ENCODE measurements at places on chromosomes 2 and 18. TPM values are rescaled to one million over a fixed set of nuclear protein-coding genes. Genes with fewer than 3 reads are reported as not detected.

GRCh38 chr18:4369705-4370104, 85.4 kb downstream of the DLGAP1 start:
- DNase-seq = no peak

- no peak for DNase-seq
Measured at GRCh38 chr2:64226611-64227010, 82.4 kb upstream of the PELI1 start.

DNA sequence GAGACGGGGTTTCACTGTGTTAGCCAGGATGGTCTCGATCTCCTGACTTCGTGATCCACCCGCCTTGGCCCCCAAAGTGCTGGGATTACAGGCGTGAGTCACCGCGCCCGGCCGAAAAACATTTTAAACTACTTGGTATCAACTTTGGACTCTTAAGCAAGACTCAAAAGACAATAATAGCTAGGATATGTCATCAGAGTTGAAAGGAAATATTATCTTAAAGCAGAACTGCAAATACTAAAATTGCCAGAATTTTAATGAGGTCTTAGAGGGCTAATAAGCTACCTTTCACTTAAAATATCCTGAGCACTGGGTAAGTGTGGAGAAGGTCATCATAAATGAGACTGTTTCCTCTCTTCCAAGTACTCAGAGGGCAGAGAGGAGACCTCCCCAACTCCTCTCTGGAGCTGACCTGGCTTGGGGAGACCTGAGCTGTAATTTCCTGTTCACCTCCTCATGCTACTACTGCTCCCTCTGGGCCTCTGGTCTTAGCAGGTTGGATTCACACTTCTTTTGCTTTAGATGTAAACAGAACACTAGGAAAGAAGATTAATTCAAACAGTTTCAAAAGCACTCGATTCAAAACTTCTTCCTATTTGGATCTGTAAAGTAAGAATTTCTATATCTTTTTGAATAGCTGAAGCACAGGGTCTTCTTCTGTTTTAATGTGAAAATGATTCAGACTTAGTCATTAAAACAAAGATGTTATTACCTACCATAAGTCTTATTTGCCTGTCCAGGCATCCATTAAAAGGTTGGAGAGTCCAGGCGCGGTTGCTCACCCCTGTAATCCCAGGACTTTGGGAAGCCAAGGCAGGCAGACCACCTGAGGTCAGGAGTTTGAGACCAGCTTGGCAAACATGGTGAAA, 16.5 kb downstream of the CNRIP1 start:
- DNase-seq = no peak

DNA sequence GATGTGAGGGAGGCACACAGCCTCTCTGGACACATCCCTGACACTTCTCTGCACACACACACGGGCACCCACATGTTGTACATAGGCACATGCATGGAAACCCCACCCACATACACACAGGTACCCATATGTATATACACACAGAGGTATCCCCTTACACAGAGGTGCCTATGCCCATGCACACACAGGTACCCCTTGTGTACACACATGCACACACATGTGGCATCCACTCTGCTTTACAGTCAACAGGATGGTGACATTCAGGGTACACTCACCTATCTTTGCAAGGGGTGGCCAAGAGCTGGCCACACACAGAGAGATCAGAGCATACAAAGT, 59.5 kb downstream of the FAM168B start:
- DNase-seq = no peak

DNA sequence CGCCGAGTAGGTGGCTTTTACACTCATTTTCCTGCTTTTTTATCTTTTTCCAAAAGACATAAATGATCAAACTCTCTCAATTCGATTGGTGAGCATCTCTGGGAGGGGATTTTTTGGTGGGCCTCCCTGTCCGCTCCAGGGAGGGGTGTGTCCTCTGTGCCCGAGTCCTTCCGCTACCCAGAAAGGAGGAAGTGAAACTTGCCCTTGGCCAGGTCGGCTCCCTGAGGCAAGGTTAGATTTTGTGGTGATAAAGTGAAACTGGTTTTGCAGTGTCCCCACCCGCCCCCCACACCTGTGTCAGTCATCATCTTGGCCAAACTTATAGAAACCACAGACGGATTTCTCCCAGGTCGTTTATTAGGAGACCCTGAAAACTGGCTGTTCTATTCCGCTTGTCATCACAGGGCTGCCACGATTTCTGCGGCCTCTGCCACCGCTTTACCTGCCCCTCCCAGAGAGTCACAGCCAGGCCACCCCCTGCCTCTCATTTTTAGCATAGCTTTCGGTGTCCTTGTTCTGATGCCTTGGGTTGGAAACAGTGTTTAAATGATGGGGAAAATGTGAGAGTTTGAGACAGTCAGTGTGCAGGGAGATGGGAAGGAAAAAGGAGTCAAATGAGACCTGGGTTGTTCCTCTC, 93.6 kb downstream of the SH3BP4 start:
- peak; percentile 16 for DNase-seq

DNA sequence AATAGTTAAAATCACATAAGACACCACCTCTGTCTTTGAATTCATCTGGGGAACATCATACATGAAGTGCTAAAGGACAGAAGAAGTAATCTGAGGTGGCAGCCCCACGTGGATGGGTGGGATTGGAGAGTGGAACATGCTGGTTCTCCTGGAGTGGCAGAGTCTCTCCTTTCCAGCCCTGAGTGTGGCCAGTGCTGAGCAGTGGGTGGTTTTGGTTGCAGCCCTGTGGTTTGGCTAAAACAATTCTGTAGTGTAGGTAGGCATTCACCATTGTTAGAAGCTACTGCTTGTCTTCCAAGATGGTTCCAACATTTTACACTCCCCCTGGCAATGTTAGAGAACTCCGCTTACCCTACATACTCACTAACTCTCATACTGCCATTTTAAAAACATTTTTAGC, 396.4 kb upstream of the MEX3C start:
- no peak for DNase-seq

DNA sequence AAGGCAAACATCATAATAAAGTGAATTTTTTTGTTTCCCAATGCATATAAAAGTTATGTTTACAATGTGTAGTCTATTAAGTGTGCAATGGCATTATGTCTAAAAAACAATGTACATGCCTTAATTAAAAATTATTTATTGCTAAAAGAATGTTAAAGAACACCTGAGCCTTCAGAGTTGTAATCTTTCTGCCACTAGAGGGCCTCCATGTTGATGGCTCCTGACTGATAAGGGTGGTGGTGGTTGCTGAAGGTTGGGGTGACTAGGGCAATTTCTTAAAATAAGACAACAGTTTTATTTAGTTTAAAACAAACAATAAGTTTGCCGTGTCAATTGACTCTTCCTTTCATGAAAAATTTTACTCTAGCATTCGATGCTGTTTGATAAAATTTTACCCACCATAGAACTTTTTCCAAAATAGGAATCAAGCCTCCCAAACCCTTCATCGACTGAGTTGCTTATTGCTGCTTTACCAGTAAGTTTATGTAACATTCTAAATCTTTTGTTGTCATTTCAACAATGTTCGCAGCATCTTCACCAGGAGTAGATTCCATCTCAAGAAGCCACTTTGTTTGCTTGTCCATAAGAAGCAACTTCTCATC, 32.3 kb downstream of the MAP3K2 start:
- peak; percentile 37 for DNase-seq

GRCh38 chr2:85415980-85416650, 2.4 kb upstream of the SH2D6 start:
- no peak for DNase-seq

GRCh38 chr2:10370895-10371294, 68.2 kb downstream of the HPCAL1 start:
- no peak for DNase-seq

Gene CD8A
- 0.27 TPM for total RNA-seq

Gene AMER3
- under 0.01 TPM for total RNA-seq

Gene RGPD4
- not detected for total RNA-seq

Gene MEP1B
- not detected for total RNA-seq

Gene TFCP2L1
- 0.54 TPM for total RNA-seq

Data from hematopoietic multipotent progenitor cell (in vitro differentiated cells).